ENCODE measurements at places on chromosomes 4 and X.
A peak's percentile ranks its signal among the peaks of the same experiment; 100 is the strongest.

DNA sequence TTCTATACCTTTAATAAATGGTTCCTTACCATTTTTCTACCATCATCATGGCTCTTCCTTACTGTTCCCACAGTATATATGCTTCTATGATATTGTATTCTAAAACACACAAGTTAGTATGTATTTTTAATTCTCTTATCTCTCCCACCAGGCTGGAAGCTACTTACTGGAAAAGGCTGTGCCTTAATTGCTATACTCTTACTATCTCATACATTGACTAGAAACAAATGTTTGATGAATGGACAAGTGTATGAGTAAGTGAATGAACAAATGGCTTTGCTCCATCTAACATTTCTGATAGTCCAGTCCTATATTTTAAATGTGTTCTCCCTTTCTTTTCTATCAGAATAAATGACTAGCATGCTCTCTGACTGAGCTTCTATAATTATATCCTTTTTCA is 320.8 kb upstream of the RASGEF1B start:
- DNase-seq: no peak

DNA sequence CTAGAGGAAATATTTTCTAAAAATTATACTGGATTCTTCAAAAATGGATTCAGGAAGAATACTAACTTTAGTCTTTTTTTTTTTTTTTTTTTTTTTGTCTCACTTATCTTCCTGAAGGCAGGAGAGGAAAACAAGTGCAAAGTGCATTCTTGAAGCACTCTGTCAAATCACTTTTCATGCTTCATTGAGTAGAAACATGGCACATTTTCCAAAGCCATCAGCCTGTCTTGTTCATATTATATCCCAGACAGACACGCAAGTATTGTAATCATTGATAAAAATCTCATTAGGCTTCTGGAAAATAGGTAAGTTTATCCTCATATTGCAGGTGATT is 1.2 kb downstream of the BBS12 start:
- no peak for DNase-seq

- DNase-seq: no peak
Measured at GRCh38 chrX:112874614-112875013, 34.0 kb upstream of the AMOT start.

GRCh38 chrX:123905332-123905731 is 45.5 kb downstream of the XIAP start:
- no peak for DNase-seq

GRCh38 chr4:158111241-158111640 is 61.6 kb downstream of the GASK1B start:
- DNase-seq: no peak

DNA sequence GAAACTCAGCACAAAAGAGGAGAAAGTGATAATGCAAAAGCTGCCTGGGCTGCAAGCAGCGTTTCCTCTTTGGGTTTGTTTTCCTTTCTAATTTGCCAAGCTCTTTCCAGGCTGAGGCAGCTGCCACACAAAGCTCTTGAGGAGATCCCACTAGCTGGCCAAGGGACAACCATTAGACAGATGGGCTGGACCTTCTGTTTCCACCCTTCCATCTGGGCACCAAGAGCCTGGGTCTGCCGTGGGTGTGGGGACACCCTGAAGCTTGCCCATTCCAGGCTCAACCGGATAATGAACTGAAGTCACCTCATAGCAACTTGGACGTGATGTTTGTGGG is 194.6 kb upstream of the C1QTNF7 start:
- DNase-seq: no peak

GRCh38 chr4:110198435-110199416 is at the start of gene ELOVL6:
ELOVL6 (minus strand) TSS chr4:110198615; CDS start chr4:110198335, 280 bp downstream.
- peak; percentile 30 for DNase-seq

DNA sequence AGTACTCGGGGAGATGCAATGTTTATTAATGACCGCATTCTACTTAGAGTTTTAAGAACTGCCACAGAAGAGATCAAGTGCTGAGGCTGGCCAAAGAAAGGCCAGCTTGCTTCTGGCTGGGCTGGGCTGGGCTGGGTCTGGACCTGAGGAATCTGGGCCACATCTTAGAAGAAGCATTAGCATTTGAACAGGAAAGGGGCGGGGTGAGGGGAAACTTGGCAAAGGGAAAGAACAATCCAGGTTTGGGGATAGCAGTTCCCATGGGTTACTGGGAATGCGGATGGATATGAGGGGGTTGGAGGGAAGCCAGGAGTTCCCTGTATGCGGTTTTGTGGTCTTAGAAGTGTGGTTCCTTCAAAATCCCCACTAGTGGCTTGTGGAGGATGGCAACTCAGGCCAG is 83.3 kb downstream of the CLDN34 start:
- DNase-seq: no peak

- DNase-seq: no peak
Measured at GRCh38 chr4:2866891-2867290, 23.2 kb downstream of the ADD1 start.

Measured in KG1 (cell line).